CD4-positive, alpha-beta memory T cell (primary cell): ENCODE measurements at places on chromosomes 12 and 14.

DNA sequence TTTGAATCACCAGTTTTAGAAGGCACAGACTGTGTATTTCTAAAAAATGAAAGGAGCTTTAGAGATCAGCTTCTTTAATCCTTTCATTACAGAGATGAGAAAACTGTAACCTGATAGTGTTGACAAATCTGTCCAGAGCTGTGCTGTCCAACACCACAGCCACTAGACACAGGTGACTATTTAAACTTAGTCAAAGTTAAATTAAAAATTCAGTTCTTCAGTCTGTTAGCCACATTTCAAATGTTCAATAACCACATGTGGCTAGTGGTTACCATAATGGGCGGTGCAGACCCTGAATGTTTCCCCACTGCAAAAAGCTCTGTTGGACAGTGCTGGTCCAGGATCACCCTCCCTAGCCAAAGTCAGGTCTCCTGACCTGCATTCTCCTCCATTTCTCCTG is 21.6 kb downstream of the DAD1 start:
- no peak for DNase-seq

DNA sequence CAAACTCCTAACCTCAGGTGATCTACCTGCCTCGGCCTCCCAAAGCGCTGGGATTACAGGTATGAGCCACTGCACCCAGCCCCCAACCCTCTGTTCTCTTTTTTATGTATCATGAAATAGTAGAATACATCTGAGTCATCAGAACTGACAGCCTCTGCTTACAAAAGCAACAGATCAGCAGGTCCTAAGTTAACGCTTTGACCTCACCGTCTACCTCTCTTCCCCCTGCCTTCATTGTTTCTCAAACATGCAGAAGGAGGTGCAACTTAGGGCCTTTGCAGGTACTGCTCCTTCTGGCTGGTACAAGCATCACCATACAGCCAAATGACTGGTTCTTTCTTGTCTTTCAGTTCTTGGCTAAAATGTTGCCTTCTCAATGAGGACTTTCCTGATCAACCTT is 249.2 kb downstream of the PAWR start:
- no peak for DNase-seq

GRCh38 chr12:102740141-102740955 is 176.7 kb downstream of the PAH start:
- DNase-seq: no peak

DNA sequence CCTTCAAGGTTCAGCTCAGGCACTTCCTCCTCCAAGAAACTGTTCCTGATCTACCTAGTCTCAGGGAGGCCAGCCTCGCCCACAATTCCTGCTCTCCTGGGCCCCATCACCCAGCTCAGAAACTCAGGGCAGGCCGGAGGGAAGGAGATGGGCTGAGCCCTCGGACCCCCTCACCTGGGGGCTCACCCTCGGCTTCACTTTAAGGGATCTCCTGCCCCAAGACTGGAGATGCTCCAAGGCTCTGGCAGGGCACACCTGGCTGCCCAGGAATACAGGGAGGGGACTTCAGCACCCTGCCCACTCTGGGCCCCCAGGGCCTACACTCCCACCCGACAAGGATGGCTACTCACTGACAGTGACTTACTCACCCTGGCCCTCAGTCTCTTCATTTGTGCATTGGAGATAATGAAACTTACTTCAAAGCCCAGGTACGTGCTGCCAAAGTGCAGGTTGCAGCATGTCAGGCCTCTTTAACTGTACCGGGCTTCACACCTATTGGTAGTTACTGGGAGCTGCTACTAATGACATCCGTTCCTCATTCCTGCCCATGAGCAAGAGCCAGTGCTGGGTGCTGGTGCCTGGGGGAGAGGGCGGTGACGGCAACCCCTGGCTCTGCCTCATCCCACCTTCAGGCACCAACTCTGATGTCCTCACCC is 21.0 kb upstream of the PPP1R13B start:
- DNase-seq: no peak

DNA sequence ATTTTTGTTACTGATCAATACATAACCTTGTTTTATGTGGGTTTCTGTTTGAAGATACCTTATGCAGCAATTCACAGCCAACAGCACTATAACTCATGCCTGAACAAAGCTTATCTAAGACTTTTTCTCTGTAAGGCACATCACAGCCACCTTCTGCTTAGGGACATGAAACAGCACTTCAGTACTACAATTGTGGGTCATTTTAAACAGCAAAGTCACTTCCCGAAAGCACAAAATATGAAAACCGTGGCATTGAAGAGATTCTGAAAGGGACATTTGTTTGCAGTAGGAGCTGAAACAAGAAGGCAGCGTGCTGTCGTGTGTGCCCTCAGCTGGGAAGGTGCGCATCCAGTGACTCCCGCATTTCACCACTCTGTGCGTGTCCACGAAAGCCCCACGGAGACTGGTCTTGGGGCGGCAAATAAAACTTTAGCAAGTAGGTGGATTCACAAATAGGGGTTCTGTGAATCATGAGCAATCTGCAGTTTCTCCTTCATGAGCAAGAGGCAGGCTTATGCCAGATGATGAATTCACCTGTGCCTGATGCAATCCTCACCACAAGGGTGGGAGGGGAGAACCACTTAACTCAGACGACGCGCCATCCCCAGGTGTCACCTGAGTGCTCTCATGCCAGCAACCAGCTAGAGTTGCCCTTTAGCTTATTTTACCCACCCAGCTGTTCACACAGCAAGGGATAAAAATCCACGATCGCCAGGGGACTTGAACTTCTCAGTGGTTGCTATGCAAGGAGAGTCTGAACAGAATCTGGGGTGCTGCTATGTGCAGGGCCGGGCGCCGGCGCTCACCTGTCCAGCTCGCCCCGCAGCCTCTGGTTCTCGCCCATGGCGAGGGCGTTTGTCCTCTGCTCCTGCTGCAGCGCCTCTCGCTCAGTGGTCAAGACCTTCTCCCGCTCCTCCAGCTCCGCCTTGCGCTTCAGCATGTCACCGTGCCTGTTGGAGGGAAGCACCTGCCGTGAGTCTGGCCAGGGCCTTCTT is 54.9 kb upstream of the GPR68 start:
- DNase-seq: no peak

GRCh38 chr12:109461049-109461845 is 15.9 kb downstream of the KCTD10 start:
- no peak for DNase-seq

GRCh38 chr14:105929327-105930081 is 403.1 kb downstream of the TMEM121 start:
- DNase-seq: no peak

DNA sequence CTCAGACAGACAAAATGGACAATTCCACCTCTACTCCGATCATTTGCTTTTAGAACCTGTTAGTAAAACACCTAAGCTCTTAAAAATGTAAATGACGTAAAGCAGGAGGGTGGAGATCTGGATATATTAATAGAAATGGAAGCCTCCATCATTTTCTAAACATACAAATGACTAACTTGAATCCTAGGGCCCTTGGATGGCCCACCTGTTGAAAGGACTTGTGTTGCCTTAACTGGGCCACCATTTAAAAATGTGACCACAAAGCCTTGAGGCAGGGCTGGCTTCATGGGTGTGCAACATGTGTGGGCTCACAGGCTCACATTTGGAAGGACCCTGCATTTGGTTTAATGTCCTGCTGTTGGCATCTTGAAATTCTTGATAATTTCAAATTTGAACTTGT is 131.5 kb upstream of the PRMT8 start:
- no peak for DNase-seq

DNA sequence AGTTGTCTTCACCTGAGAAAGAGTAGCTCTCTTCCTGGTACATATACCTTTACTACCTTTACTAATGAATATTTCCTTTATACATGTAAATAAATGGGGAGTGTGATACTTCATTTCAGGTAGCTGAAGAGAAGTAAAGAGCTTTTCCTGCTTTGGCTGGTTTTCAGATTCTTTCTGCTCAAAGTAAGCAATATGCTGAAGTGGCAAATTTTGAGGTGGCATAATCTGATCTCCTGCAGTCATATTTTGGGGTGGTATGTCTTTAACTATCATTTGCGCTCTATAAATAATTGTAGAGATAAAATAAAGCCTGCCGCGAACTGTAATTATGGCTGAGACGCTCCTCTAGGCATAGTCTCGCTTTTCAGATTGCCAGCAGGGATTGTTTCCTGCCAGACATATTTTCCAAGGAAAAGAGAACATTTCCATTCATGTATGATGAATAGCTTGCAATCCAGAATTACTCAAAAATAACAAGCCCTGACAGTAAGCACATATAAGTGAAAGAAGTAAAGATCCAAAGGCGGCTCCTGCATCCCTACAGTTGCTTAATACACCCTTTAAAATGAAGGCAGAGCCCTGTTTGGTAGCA is 200.7 kb downstream of the C12orf50 start:
- DNase-seq: no peak

DNA sequence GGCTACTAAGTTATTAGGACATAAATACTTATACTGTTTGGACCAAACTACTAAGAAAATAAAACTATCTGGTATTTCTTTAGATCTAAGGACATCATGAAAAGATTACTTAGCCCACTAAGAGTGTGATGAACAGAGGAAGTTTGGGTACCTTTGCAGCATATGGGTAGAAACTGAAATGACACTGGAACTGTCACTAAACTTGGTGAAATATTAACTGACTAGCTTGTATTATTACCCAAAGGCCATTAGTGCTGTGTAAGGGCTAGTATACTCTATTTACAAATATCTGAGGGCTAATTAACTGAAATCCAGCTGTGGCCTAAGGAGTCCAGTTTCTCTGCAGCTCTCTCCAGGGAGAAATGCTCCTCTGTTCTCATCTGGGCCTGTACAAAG is 45.5 kb downstream of the PAWR start:
- no peak for DNase-seq

- DNase-seq: no peak
Observed at GRCh38 chr14:33755358-33755757, 195.5 kb downstream of the EGLN3 start.

DNA sequence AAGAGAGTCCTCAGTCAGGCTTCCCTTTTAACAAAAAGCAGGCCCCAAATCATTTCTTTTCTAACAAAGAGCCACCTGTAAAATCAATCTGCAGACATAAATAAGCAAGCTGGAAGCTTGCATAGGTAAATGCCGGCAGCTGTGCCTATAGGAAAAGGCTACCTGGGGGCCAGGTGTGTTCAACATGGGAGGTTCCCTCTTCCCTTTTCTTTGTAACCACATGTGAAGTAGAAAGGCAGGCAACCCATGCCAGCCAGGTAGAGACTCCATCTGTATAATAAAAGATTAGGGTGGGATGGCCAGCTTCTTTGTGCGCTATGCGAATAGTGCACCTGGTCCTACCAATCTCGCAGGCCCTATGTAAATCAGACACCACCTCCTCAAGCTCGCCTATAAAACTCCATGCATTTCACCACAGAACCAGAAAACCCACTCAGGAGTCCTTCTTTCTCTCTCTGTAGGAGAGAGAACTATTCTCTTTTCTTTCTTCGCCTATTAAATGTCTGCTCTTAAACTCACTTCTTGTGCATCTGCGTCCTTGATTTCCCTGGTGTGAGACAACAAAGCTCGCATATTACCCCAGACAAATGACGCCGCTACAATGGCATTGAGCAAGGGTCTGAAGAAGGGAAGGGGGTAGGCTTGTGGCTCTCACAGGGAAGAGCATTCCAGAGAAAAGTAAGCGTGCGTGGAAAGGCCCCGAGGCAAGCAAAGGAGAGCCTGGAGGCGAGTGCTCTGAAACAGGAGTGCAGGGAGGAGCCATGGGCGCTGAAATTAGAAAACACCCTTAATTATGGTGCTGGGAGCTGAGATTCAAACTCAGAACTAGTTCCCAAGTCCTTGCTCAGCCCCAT is 67.2 kb downstream of the TTC9 start:
- no peak for DNase-seq

DNA sequence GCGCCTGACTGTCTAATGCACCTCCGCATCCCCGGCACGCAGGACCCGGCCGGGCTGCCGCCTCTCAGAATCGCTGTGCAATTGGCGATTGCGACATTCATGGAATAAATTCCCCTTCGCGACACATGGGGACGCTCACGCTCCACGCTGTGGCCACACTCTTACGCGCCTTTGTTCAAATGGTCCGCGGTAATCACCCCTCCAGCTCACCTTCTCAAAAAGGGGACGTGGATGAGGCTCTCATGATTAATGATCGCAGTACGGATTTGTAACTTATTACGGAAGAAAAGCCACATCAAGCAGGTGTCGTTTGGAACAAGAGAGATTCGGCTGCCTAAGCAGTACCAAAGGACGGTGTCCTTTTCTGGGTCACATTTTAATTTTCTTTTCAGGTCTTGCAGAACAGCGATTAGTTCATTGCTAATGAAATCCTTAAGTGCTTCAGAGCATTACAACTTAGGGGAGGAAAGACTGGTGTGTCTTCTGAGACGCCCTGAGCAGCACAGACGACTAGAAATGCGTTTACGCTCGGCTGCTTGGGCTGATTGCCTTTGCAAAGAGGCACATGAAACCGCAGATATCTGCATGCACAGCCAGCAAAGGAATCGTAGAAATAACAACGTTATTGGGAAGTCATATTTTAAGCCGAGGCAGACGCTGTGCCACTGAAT is 37.3 kb upstream of the ADGRD1 start:
- peak; percentile 1 for DNase-seq

- no peak for DNase-seq
Observed at GRCh38 chr14:31118892-31119291, 88.7 kb downstream of the HECTD1 start.

DNA sequence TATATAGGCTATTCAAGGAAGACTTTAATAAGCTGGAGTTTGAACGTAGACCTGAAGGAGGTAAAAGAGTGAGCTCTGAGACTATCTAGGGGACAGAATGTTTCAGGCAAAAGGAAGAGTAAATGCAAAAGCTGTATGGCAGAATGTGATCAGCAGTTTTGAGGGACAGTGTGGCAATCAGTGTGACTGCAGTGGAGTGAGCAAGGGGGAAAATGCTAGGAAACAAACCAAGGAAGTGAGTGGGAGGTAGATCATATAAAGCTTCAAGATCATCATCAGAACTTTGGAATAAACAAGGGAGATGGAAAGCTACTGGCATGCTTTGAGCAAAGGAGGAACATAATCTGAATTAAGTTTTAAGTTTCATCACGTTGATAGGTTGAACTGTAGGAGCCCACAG is 67.5 kb upstream of the BTG1 start:
- DNase-seq: no peak
